ENCODE measurements at places on chromosomes 5 and 9.

GRCh38 chr9:88221105-88221504 is 82.8 kb upstream of the SPATA31C2 start:
- no peak overlapping the region for H3K4me3 ChIP-seq
- H3K27ac ChIP-seq = no peak overlapping the region
- no peaks in the 10 kb centered on the region for H3K27me3 ChIP-seq
- no peaks in the 10 kb centered on the region for H3K4me1 ChIP-seq
- no peak for DNase-seq
- H3K36me3 ChIP-seq = no peaks in the 10 kb centered on the region

DNA sequence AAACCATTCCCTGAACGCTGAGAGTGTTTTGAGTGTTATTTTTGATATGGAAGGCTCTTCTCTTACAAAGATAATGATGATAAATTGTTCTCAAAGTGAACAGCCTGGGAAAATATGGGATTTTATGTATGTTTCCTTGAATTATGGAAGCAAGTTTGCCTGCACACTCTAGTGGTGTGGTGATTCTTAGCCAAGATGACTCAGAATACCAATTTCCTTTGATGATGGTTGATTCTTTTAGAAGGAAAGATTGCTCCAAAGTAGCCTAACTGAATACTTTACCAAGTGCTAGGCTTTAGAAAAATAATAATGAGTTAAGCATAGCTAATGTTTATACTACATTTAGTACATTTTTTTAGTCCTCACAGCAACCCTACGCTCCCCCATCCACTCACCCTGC is 243.4 kb downstream of the EBF1 start:
- H3K4me1 ChIP-seq = peaks cover 5% of the 10 kb centered on the region
- H3K4me3 ChIP-seq = no peak overlapping the region
- H3K36me3 ChIP-seq = no peaks in the 10 kb centered on the region
- H3K27ac ChIP-seq = no peak overlapping the region
- DNase-seq = no peak
- H3K27me3 ChIP-seq = no peaks in the 10 kb centered on the region

DNA sequence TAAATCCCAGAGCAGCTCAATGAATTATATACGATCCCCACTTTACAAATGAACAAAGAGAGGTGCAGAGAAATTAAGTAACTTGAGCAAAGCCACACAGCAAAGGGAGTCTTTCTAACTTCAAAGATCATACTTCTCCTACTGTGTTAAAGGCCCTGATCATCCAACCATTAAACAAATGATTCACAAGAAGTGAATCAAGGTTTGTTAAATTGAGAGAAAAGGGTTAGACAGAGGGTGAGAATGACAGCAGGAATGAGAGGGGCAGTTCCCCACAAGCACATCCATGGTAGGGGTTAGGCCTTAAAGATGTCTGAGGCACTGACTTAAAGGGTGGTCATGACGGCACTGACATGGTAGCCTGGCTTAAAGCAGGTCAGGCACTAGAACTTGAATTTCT is 10.7 kb downstream of the IDNK start:
- no peaks in the 10 kb centered on the region for H3K36me3 ChIP-seq
- H3K4me1 ChIP-seq = no peaks in the 10 kb centered on the region
- DNase-seq = no peak

- H3K27me3 ChIP-seq = no peaks in the 10 kb centered on the region
- no peak overlapping the region for H3K27ac ChIP-seq
- no peaks in the 10 kb centered on the region for H3K36me3 ChIP-seq
Measured at GRCh38 chr5:109038209-109038840, 290.6 kb downstream of the FER start.

- no peaks in the 10 kb centered on the region for H3K27me3 ChIP-seq
- H3K36me3 ChIP-seq = no peaks in the 10 kb centered on the region
- H3K4me1 ChIP-seq = no peaks in the 10 kb centered on the region
- no peak for DNase-seq
- H3K4me3 ChIP-seq = no peak overlapping the region
- H3K27ac ChIP-seq = no peak overlapping the region
Measured at GRCh38 chr5:58675341-58675740, 92.5 kb downstream of the RAB3C start.

DNA sequence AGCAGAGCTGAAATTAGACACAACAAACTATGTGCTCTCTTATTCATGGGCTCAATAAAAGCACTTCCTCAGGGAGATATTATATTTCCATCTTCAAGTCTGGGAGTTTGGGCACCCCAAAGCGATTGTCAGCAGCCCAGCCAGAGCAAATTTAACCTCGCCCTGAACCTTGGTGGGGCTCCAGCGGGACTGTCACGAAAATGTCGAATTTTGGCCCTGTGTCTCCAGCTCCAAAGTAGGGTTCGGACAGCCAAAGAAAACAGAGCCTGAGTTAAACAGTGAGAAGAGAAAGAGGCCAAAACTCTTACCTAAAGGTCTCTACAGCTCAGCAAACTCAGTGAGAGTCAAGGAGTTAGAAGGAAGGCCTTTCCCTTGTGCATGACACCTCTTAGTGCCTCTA is 432.9 kb downstream of the SPATA31D1 start:
- DNase-seq = no peak
- no peak overlapping the region for H3K4me3 ChIP-seq
- H3K36me3 ChIP-seq = no peaks in the 10 kb centered on the region
- no peak overlapping the region for H3K27ac ChIP-seq
- H3K27me3 ChIP-seq = no peaks in the 10 kb centered on the region

- no peak overlapping the region for H3K4me3 ChIP-seq
- no peaks in the 10 kb centered on the region for H3K4me1 ChIP-seq
- no peaks in the 10 kb centered on the region for H3K27me3 ChIP-seq
Measured at GRCh38 chr9:33350310-33350709, 52.1 kb downstream of the AQP7 start.

GRCh38 chr5:103582364-103582763 is 19.8 kb upstream of the NUDT12 start:
- H3K4me1 ChIP-seq = no peaks in the 10 kb centered on the region
- H3K36me3 ChIP-seq = no peaks in the 10 kb centered on the region
- peaks cover 3% of the 10 kb centered on the region for H3K27me3 ChIP-seq
- no peak overlapping the region for H3K4me3 ChIP-seq

DNA sequence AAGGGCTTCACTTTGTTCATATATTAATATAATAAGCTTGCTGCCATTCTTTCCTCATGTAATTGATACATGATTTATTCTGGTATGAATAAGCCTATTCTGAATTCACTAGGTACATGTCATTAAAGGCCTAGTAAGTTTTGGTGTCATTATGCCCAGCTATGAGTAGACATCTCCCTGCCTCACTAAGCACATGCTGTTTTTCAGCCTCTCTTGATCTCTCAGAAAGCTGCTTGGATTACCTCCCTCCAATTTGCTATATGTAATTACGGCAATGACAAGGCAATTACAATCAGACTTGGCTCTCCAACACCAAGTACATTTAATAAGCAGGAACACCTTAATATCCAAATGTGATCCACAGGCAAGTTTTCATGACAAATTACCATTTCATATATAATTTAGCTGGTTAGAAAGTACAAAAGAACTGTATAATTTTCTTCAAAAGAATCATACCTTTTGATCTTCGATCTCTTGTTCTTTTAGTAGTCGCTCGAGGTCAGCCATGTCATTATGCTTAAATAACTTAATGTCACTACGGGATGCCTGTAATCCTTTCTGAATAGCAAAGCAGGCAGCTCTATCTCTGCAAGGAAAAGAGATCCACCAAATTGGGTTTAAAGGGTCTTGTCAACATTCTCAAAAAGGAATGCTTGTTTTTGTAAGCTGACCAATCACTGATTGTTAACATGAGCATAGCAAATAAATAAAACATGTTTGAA is 56.3 kb downstream of the SPTLC1 start:
- no peaks in the 10 kb centered on the region for H3K4me1 ChIP-seq
- H3K27ac ChIP-seq = no peak overlapping the region
- H3K36me3 ChIP-seq = peaks cover 98% of the 10 kb centered on the region
- no peaks in the 10 kb centered on the region for H3K27me3 ChIP-seq

Measured in esophagus squamous epithelium (tissue), 5 donors.